ENCODE measurements at places on chromosomes 13 and 19.

DNA sequence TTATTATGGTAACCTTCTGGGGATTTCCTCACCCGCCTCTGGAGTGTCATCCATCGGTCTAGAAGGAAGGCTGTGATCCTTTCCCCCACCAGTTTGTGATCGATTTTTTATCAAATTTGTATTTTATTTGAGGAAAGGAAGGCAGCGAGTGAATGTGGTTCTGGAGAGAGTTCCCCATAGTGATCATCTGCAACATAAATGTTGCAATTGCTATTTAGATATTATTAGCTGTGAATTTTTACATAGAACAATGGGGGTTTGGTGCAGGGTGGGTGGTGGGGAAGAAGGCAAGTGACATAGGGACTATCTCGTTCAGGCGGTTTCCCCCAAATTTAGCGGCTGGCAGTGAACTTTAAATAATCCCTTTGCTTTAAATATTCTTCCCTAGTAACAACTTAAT lies 1.2 kb downstream of the CDK8 start:
- no peak for DNase-seq

- no peak for DNase-seq
Observed at GRCh38 chr13:92974905-92975429, 251.6 kb upstream of the GPC6 start.

DNA sequence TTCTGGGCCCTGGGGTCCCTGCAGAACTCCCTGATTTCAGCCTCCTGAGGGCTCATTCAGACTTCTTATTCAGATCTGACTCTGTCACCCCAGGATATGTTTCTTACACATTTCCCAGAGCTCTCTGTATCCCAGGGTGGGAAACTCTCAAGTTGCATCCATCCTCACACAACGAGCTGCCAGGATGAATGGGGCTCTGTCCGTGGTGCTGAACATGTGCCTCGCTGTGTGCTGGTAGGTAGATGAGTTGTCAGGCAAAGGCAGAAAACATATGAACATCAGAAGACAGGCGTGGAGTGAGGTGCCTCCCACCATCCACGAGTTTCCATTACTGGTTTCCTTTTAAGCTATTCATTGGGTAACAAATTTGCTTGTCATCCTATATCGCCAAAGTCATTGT lies 11.4 kb upstream of the IGFL1 start:
- DNase-seq: peak; percentile 34

DNA sequence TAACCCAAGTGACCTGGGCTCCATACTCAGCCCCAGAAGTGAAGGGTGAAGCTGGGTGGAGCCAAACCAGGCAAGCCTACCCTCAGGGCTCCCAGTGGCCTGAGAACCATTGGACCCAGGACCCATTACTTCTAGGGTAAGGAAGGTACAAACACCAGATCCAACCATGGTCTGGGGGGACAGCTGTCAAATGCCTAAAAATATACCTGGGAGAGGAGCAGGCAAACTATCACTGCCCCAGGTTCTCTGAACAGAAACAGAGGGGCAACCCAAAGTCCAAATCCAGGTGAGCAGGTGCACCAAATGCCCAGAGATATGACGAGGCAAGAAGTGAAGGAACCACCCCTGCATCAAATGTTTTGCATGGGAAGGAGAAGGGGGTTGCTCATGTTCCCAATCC lies 6.1 kb upstream of the CEACAM7 start:
- DNase-seq: no peak

GRCh38 chr13:77338961-77339401 lies 12.1 kb upstream of the MYCBP2 start:
- DNase-seq: no peak

DNA sequence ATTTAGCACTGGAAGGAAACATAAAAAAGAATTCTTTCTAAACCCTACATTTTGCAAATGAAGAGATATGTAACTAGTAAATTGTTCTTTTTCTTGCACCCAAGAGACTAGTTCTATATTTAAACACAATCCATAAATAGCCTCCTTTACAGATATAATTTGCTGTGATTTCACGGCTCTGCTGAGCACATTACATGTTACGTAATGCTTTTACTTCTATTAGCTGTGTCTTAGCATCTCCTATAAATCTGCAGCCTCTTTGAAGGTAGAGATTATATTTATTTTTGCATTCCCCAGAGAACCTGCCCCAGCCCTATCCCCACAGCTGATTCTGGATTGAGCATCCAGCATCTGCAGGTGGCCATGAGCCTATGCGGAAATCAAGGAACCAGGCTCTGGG lies 32.2 kb downstream of the LACC1 start:
- no peak for DNase-seq

DNA sequence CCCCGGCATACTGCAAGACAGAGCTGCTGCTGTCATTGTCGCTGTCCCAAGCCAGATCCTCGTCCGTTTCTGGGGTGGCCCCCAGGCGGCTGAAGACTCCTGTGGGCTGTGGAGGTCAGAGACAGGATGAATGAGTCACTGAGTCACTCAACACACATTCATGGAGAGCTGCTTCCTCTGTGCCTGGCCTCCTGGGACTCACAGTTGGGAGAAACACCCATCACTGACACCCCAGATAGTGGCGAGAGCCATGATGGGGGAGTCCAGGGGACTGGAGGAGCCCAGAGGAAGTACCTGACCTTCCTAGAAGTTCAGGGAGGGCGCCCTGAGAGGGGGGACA lies 26.0 kb downstream of the C19orf47 start:
- no peak for DNase-seq

DNA sequence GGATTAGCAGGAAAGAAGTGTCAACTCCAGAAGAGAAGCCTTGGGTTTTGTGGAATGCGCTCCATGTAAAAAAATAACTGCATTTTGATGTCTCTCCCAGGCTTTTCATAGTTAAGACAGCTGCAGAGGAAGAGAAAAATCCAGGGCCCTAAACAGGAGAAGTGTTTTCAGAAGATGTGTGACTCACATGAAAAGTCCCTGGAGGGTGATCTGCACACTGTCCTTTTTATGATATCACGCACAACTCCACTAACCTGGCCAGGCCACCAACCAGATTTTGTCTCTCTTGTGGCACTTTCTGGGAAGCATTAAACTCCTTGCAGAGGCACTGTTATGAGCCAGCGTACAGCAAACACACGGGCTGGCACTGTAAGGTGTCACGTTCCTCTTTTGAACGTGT lies 267.3 kb downstream of the FGF9 start:
- no peak for DNase-seq

DNA sequence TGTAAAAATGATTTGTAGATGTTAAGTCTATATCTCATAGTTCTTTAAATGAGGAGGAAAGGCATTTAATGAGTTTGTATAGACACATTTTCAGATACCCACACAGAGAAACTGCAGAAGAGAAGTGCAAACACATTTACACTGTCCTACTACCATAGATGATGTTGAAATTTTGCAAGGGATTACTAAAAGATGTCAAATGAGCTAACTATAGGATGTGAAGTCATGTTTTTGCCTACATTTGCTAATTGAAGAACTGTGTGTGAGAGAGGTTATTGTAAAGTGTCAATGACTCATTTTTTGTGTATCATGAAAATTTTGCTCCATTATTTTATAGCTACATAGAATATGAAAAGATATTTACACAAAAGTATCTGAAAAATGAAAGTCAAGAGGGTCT lies 178.9 kb downstream of the ITGBL1 start:
- DNase-seq: no peak

DNA sequence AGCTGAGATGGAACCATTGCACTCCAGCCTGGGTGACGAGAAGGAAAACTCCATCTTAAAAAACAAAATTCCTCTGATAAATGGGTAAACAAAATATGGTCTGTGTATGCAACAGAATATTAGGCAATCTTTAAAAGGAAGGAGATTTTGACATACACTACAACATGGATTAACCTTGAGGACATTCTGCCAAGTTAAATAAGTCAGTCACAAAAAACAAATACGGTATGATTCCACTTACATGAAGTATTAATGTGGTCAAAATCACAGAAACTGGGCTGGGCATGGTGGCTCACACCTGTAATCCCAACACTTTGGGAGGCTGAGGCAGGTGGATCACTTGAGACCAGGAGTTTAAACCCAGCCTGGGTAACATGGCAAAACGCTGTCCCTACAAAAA lies 3.0 kb upstream of the ZNF444 start:
- DNase-seq: no peak

DNA sequence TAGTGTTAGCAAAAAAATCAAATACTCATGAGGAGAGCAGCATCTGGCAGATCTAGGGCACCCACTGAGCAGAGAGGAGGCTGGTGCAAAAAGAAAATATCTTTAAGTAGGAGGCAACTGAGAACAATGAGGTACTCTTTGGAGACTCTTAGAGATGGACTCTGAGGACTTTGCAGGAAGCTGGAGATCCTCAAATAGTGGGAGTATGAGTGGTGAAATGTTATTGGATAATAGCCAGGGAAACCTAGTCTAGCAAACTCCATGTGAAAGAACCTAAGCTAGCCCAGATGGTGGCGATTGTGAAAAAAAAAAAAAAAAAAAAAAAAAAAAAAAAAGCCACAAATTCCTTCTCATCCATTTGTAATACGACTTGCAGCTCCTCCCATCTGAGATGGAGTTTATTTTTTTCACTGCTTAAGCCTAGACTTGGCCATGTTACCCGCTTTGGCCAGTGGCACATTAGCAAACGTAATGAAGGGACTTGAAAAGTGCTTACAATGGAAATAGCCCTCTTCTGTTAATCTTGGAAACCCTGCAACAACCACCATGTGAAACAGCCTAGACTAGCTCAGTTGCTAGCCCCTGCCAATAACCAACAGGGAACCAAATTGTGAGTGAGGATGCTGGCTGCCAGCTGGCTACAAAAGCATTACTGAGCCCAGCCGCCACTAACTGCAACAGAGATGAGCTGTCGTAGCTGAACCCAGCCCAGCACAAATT lies 476.2 kb downstream of the KLF12 start:
- no peak for DNase-seq

- DNase-seq: no peak
Observed at GRCh38 chr19:40530091-40530901, 46.4 kb upstream of the SHKBP1 start.

GRCh38 chr13:52454459-52454819 lies 839 bp upstream of the CKAP2 start:
- no peak for DNase-seq

- no peak for DNase-seq
Observed at GRCh38 chr13:44679597-44679996, 103.5 kb upstream of the TSC22D1 start.

GRCh38 chr19:2329501-2329916 lies 1.0 kb downstream of the SPPL2B start:
- DNase-seq: no peak

- no peak for DNase-seq
Observed at GRCh38 chr19:34808566-34808965, 35.6 kb upstream of the ZNF599 start.

- DNase-seq: no peak
Observed at GRCh38 chr19:2248136-2249009, 750 bp upstream of the AMH start.

DNA sequence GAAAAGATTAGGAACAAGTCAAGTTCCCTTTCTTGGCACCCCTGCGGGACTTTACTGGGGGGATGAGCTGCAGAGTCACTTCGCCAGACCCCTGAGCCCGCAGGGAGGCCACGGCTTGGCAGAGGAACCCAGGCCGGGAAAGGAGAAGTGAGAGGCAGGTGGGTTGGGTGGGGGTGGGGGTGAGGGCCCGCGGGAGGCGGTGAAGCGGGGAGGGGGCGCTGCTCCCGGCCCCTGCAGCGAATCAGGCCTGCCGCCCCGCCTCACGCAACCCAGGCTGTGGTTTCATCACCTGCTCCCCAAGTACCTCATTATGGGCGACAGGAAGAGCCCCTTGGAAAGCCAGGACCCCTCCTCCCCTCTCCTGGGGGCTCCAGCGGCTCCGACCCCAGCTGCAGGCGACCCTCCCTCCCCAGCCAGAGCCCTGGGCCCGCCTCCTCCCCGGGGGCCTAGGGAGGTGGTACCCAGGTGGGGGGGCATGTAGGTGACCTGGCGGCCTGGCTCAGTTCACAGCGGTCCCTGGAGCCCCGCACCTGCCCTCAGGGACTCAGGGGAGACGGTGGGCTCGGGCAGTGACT lies 9.5 kb downstream of the MEF2B start:
- DNase-seq: no peak

DNA sequence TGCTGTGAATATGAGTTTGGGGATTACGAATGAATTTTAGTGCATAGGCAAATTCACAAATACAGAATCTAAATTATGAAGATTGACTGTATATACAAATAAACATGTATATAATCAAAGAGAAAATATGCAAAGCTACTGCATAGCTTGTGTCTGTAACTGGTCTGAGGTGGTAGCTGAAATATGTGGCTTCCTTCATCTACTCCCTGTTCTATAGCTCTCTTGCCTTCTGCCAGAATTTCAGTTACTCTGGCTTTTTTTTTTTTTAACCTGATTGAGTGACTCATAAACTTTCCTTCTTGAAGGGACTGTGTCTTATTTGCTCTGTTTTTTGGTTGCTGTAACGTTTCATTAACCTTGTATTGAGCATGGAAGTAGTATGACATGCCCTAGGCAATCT lies 26.6 kb downstream of the DNAJC3 start:
- DNase-seq: no peak

DNA sequence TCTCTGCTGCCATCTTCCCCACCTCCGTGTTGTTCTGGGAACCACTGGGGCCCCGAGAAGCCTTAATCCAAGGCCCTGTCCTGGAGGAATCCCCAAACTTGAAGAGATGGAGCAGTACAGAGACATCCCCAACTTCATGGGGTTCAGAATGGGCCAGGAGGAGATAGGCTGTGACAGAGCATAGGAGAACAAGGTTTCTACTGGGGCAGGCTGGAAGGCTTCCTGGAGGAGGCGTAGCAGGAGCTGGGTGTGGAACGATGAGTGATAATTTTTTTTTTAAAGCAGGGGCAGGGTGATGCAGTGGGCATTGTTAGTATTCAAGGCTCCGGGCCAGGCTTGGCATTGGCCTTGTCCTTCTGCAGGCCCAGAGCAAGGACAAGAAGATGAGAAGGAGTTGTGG lies 3.3 kb downstream of the CYP4F8 start:
- no peak for DNase-seq

DNA sequence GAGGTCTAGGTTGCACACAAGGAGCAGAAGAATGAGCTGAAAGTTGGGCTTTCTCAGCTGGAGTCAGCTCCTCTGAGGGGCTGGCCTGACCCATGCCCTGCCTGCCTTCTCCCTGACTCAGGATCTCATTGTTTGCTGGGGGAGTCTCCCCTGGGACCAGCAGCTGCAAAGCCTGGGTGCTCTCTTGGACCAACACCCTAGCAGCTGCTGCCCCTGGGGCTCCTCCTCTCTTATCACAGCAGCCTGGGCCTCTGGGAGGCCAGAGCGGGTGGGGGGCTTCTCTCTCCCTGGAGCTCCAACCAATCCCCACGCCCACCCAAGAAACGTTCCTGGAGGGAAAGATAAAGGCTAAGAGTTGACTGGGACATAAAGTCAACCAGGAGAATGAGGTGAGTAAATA lies 1.6 kb upstream of the FCGBP start:
- no peak for DNase-seq

GRCh38 chr13:31351376-31351775 lies 151.6 kb downstream of the B3GLCT start:
- DNase-seq: no peak
